Spinal cord (tissue), 10 donors: ENCODE measurements at places on chromosomes 1 and 21. TPM values are rescaled to one million over a fixed set of nuclear protein-coding genes. Genes with fewer than 3 reads are reported as not detected.

ADGRL4 gene
- total RNA-seq, result 11.8 TPM

SH3BGR gene
- 6.2 TPM for total RNA-seq

PRMT2 gene
- total RNA-seq, result 207 TPM

GABRD gene
- total RNA-seq, result 0.88 TPM

TMIGD3 gene
- 2.4 TPM for total RNA-seq

OR2L3 gene
- 0.79 TPM for total RNA-seq

FAM89A gene
- 12.9 TPM for total RNA-seq

PRR9 gene
- not detected for total RNA-seq

GSTM5 gene
- total RNA-seq, result 39.9 TPM

DNA sequence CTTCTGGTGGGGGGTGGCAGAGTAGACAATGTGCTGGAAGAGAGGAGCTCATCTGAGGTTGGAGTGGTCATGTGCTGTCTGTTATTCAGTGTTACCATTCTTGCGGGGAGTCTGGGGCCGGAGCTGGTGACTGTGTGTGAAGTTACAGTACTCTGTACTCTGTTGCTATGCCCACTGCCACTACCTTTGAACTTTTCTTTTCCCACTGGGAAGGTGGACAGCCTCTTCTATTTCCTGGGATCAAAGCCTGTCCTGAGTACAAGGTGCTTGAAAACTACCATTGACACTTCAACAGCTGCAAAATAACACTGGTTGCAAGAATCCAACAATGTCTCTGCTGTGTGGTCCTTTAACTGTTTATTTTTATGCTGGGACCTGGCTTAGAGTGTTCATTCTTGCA lies 66.4 kb upstream of the ZNF326 start:
- no peak for DNase-seq

- no peak for DNase-seq
Measured at GRCh38 chr21:46216132-46216747, 12.3 kb downstream of the LSS start.

DNA sequence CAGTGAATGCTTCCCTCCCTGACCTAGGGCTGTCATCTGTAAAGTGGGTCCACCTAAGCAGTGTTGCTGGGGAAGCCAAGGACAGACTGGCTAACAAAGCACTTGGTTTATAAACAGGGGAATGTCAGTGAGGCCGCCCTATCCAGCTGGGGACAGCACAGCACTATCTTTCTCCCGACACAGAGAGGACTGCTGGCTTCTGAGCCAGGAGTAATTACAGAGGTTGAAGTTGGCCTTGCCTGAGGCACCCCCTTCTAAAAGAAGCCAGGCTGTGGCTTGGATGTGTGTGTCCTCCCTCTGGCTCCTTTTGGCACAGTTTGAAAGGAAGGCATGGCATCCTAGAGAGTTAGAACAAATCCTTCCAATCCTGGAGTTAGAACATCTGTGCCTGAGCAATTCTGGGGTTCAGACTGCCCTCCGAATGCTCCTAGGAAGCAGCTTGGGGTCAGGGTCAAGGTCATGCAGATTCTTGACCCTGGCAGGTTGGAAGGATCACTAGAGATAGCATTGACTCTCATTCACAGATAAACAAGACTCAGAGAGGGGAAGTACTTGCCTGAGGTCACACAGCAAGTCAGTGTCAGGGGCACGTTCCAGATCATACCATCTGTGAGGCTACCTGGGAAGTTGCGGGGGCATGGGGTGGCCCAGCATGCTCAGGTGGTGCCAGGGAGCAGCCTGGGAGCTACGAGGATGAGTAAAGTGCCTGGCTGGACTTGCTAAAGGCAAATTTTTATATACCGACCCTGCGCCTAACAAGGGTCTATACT lies 1.3 kb upstream of the LDLRAP1 start:
- DNase-seq, result no peak

DNA sequence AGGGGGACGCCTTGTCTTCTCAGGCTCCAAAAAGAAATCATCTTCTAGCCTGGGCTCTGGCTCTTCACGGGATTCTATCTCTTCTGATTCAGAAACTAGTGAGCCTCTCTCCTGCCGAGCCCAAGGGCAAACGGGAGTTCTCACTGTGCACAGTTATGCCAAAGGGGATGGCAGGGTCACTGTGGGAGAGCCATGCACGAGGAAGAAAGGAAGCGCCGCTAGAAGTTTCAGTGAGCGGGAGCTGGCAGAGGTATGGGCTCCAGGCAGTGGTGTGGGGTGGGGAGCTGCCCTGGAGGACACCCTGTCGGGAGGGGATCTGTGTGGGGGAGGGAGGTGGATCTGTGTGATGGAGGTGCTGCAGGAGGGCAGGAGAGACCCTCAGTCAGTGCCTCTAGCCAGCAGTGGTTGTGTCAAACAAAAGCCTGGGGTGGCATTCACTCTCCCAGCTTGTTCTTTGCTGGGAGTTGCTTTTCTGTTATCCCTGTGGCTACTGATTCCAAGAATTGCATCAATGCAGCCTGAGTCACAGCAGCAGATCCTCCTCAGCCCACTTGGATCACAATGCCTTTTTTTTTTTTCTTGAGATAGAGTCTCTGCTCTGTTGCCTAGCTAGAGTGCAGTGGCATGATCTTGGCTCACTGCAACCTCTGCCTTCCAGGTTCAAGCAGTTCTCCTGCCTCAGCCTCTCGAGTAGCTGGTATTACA lies 21.8 kb downstream of the KDM4A start:
- no peak for DNase-seq

DNA sequence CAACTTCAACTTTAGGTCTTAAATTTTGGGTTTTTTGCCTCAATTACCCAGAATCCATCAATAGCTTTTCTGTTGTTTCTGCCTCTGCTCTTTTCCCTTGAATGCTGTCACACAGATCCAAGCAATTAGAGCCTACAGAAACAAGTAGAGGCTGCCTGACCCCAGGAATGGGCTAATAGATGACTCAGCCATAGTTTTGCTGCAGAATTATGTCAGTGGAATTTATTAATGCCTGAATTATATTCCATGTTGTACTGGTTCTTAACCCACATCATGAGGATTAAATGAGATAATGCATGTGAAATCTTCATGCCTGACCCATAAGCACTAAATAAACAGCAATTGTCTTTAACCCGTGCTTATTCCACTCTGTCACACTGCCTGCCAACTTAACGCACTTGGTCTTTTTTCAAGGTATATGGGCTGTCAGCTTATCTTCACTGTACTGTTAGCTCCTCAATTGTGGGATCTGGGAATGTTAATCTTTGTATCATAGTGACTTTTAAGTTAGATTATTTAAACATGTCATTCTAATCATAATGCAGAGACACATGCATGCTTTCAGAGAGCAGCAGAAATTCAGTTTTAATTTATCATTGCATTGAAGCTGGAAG lies 213.3 kb downstream of the ROR1 start:
- DNase-seq, result no peak

- no peak for DNase-seq
Measured at GRCh38 chr1:163459539-163459938, 137.8 kb downstream of the NUF2 start.

DNA sequence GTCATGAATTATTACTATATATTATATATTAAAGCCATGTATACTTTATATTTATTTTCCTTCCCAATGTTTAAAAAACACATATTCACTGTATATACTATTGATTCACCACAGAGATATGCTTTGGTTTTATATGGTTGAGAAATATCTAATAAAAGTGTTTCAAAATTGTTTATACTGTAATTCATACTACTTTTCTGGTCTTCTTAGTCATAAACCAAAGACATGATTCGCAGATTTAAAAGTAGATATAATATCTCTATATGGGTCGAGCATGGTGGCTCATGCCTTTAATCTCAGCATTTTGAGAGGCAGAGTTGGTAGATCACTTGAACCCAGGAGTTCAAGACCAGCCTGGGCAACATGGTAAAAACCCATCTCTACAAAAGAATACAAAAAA lies 738.4 kb downstream of the USP25 start:
- no peak for DNase-seq

DNA sequence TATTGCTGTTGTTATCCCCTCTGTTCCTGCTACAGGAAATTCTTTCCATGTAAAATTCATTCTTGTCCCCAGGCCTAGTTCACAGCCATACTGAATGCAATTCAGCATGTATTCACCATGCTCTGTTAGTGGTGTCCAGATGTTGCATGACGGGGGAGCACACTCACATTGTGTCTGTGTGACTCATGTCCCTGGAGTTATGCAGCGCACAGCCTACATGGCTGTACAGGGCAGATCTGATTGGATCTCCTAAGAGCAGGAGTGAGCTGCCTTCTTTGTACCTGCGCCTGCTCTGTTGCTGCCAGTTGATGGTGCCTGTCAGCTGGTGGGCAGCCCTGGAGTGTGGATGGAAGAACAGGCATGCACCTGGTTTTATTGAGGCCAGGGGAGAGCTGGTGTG lies 17.6 kb downstream of the HTR6 start:
- no peak for DNase-seq

DNA sequence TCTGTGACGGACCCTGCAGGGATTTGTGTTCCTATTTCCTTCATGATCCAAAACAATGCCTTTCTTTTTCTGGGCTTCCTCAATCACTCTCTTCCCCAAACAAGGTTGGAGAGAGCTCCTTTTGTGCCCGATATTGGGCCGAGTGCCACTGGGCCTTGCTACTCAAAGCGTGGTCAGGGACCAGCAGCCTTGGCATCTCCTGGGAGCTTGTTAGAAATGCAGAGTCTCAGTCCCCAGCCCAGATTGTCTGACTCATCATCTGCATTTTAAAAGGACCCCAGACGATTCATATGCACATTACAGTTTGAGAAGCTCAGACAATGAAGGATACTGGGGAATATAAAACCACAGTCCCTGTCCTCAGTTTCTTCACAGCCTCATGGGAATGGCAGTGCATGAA lies 19.9 kb downstream of the ADORA1 start:
- peak; percentile 73 for DNase-seq

- no peak for DNase-seq
Measured at GRCh38 chr1:160164121-160164520, 12.7 kb downstream of the ATP1A4 start.

GRCh38 chr1:182520736-182521135 lies 68.3 kb downstream of the RNASEL start:
- no peak for DNase-seq

GRCh38 chr1:158014731-158015320 lies 21.4 kb downstream of the KIRREL1 start:
- DNase-seq, result no peak

DNA sequence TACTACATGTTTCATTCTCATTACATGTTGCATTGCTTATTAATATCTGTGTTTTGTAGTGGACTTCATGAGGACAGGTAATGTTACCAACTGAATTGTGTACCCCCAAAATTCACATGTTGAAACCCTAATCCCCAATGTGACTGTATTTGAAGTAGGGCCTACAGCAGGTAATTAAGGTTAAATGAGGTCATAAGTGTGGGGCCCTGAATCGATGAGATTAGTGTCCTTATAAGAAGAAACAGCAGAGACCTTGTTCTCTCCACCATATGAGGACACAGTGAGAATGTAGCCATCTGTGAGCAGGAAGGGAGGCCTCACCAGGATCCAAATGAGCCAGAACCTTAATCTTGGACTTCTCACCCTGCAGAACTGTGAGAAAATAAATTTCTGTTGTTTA lies 15.0 kb upstream of the IFNAR1 start:
- DNase-seq, result no peak

DNA sequence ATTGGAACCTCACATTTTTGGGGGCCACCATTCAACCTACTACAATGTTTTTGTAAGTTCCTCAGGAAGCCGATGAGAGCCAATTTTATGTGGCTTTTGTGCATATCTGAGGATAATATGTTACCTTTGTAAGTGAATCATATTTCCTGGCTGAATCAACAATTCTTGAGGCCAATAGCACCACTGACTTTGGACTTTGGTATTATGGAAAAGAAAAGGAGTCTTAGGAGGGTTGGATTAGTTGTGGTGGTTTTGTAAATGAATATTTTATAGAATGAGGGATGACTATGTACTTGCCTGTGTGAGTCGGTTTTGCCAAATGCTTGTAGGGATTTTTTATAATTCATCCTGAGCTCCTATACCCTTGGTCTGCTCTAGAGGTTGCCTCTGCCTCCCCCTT lies 181.5 kb upstream of the HMGB4 start:
- DNase-seq, result no peak

DNA sequence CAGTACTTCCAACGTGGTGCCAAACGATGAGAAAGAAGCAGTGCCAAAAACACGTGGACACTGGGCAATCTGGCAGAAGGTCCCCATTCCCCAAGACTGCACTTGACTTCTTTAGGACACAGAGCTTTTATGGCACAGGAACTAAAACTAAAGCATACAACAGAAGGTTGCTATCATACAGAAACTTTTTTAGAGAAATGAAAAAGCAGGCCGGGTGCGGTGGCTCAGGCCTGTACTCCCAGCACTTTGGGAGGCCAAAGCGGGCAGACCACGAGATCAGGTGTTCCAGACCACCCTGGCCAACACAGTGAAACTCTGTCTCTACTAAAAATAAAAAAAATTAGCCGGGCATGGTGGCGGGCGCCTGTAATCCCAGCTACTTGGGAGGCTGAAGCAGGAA lies 43.0 kb downstream of the GNB1 start:
- no peak for DNase-seq

DNA sequence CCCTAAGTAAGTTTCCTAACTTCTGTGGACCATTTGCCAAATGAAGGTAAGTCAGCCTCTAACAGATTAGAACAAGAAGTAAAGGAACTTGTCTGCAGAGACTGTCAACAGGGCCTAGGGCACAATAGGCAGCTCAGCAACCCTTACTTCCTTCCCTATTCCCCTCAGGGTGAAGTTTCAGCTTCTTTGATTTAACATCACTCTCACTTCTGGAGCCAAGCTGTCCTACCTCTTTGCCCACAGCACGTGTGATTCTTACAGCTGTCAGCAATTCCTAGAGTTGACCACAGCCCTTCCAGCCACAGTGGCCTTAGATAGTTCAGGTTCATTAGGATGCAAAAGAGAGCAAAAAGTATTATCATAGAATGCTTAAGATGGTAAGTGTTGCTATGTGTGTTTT lies 7.6 kb upstream of the EIF4G3 start:
- DNase-seq, result no peak

- no peak for DNase-seq
Measured at GRCh38 chr1:56359056-56359455, 220.3 kb downstream of the PLPP3 start.

GRCh38 chr1:52579415-52579814 lies 22.8 kb upstream of the GPX7 start:
- no peak for DNase-seq

GRCh38 chr1:917076-917459 lies 6.7 kb upstream of the SAMD11 start:
- no peak for DNase-seq

GRCh38 chr21:39193380-39193779 lies 10.1 kb upstream of the PSMG1 start:
- no peak for DNase-seq

- DNase-seq, result no peak
Measured at GRCh38 chr1:36707221-36707620, 224.5 kb upstream of the CSF3R start.

GRCh38 chr21:37429356-37429755 lies 62.8 kb downstream of the DYRK1A start:
- no peak for DNase-seq

- no peak for DNase-seq
Measured at GRCh38 chr1:225114354-225114990, 185.0 kb downstream of the DNAH14 start.

- no peak for DNase-seq
Measured at GRCh38 chr1:2345297-2346075, 45.9 kb downstream of the MORN1 start.
